Activated CD4-positive, alpha-beta T cell treated with anti-CD3 and anti-CD28 coated beads, Interleukin-2, amount 50 U/mL, for 1 hour (primary cell): ENCODE measurements at places on chromosomes 2 and 18.

DNA sequence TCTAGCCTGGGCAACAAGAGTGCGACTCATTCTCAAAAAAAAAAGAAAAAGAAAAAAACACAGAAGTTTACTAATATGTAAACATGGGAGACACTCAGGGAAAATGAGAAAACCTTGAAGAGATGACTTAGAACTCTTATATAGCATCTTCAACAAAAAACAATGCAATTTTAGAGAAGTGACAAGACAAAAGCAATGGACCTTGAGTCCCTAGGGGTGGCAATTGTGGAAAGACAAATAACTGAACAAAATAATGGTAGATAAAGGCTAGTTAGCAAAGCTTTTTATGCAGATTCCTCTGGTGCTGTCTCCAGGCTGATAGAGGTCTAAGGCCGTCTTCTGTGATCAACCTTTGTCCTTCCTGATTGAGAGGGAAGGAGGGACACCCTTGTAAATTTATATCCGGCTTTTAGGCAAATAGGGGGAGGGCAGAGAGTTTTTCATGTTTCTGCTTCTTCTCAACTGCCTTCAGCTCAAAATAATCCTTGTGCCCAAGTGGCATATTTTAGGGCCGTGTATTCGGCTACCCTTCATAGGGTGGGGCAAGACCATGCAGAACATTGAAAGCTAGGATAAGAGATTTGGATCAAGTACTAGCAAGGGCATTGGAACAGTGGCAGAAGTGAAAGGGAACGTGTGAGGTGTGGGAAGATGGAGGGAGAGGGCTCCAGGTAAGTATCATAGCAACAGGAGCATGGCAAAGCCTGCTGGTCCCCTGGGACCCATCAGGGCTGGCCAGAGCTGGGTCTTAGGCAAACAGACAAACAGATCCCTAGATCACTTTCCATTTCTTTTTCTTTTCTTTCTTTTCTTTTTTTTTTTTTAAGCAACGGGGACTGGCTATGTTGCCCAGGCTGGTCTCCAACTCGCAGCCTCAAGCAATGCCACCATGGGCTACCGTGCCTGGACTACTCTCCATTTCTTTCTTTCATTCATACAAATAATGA, 116.2 kb upstream of the STPG4 start:
- DNase-seq: no peak

GRCh38 chr2:5076599-5076998, 615.6 kb upstream of the SOX11 start:
- no peak for DNase-seq

DNA sequence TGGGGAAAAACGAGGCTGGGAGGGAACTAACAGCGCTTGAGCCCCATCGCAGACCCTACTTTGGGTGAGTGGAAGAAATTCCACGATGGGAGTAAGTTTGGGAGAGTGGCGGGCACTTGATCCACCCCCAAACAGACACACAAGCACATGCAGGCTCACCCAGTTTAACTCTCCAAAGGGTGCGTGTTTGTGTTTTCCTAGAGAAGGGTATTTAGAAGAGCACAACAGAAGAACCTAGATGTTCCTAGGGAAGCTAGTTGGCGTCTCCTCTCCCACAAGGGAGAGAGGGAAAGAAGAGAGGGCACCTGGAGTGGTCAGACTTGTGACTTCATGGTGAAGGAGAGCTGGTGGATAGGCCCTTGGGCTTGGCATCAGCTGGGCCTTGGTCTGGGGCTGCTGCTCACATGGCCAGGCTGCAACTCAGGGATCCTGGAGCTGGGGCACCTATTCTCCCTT, 3.2 kb downstream of the GATA6 start:
- no peak for DNase-seq

GRCh38 chr18:73660931-73661856, 486.4 kb downstream of the FBXO15 start:
- DNase-seq: no peak

- no peak for DNase-seq
Measured at GRCh38 chr2:85900366-85900765, 11.6 kb upstream of the ST3GAL5 start.

- DNase-seq: no peak
Measured at GRCh38 chr2:43458014-43458628, 137.7 kb downstream of the THADA start.

DNA sequence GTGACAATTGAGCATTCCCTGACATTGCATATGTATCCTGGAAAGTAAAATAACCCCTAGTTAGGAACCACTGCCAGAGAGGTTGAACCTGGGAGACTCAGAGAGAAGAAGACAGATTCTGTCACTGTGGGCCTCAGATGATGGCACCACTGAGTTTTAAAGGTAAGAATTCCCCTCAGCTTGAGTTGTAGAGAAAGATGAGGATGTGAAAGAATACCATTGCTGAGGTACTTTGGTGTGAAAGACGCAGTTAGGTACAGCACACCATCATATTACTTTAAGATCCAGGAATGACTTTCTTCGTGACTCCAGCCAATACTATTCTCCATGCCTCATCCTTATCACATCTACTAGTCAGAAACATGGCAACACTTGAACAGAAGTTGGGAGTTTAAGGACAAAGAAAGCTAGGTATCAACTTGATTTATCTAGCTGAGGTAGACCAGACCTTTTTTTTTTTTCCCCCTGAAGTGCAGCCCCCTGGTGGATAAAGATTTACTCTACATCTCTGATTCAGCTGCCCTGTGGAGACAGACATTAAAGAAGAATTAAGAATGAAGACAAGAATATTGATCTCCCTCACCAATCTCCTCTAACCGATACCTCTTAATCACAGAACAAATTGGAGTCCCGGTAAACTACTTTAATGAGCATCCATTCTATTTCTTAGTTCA, 630.5 kb upstream of the FANCL start:
- DNase-seq: no peak

DNA sequence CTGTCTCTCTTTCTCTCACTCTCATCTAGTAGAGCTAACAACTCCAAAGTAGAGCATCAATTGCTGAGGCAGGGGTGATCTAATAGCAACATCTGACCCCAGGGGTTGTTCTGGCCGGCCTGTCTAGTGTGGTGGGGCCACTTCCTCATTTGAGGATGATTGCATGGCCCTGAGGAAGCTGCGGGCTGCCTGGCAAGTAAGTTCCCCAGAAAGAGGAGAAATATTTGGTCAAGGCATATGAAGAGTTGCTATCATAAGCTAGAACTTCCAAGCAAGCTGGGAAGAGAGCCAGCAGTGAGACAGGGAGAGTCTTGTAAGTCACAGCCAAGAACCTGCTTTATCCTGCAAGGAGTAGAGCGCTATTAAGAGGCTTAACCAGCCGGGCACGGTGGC, 50.8 kb upstream of the TMEM87B start:
- no peak for DNase-seq

- no peak for DNase-seq
Measured at GRCh38 chr2:128732976-128733431, 414.3 kb upstream of the HS6ST1 start.

- DNase-seq: no peak
Measured at GRCh38 chr2:231111987-231112386, 12.9 kb downstream of the HTR2B start.

- DNase-seq: no peak
Measured at GRCh38 chr18:36330435-36331052, 33.0 kb downstream of the FHOD3 start.

DNA sequence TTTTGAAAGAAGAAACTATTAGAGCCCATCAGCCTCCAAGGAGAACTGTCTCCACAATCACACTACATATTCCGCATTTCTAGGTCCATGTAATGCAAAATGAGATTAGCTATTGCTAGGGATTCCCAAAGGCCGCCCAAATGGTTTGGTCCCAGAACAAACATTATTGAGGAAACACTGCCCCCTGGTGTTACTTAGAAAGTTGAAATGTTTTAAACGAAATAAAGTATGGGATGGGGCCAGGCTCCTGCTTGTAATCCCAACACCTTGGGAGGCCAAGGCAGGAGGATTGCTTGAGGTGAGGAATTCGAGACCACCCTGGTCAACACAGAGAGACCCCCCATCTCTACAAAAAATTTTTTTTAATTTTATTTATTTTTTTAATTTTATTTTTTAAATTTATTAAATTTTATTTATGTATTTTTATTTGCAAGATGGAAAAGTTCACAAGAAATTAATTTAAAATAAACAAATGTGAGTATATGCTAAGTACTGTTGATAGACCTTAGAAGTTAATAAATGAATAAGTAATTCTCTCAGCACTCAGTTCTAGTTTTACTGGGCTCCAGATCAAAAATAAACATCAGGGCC, 5.5 kb downstream of the NHEJ1 start:
- DNase-seq: peak; percentile 13

- no peak for DNase-seq
Measured at GRCh38 chr2:76128622-76129021, 417.9 kb upstream of the GCFC2 start.

DNA sequence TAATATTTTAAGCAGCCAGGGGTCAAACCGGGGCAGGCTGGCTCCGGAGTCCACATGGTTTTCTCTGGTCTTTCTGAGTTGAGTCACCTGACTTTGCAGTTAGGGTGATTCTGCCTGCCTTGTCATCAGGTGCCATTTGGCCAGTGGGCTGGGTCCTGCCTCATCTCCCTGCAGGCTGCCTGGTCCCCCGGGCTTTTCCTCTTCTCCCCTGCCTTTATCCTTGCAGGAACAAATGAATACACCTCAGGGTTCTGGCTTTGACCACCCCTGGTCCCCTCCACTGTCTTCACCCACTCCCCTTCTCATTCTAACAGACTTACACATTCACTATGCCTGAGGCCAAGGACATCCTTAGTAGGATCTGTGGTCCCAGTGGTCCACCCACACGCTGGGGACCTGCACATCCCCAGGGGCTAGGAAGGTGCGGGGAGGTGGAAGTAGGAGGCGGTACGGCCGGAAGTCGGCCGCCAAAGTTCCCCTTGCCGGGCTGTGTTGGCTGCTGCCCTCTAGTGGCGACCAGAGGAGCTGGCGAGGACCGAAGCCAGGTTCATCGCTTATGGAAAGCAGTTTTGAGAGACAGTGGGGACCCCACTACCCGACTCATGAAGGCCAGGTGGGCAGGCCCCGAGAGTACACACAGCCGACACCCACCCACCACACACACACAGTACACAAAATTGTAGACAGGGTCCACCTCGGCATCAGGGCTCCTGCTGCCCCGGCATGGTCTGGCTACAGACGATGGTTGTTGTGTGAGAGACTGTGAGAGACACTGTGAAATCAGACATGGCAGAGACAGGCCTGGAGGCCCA, 6.3 kb upstream of the TEX261 start:
- DNase-seq: peak; percentile 78

- DNase-seq: no peak
Measured at GRCh38 chr2:156522864-156523440, 86.8 kb downstream of the GPD2 start.

DNA sequence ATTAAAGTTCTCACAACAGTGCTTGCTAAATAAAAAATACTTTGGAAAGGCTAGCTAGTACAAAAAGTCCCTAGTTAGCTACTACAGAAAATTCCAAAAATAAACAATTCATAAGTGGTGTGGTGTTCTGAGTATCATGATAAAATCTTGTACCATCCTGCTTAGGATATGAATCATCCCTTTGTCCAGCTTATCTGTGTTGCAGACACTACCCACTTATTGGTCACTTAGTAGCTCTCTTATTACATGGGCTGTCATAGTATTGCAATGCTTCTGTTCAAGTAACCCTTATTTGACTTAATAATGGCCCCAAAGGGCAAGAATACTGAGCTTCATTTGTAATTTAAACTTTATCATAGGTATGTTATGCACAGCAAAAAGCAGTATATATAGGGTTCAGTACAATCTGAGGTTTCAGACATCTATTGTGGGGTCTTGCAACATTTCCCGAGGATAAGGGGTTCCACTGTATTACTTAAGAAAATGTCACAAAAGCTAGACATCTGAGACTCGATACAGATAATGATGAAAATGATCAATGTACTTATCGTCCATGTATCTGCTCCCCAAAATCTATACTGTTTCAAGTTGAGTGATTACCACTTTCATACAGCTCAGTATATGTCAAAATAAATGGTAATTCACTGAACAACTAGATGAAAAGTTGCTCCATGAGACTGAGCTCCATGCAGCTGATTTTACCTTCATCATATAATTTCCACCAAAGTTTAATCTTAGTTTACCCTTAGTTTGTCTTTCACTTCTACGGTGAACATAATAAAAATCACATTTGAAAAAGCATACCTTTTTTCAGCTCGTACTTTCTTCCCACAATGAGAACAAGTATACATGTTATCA, 93.8 kb downstream of the C2orf74 start:
- DNase-seq: no peak

GRCh38 chr18:10062302-10063300, 148.8 kb downstream of the VAPA start:
- DNase-seq: no peak

DNA sequence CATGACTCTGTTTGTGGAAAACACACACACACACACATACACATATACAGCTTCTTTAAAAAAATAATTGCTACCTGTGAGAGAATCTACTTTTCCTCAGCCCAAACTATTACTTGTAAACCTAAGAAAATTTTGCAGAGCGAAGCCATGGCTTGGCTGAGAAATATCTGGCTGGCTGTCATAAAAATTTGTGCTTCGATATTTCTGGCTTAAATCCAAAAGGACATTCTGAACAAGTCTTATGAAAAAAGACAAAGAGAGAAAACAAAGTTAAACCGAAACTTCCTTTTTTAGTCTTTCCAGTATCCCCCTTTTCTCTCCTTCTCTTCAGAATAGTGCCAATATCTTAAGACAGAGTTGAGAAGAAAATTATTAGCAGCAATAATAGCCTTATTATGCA, 2048.0 kb downstream of the SUCLG1 start:
- DNase-seq: no peak

- no peak for DNase-seq
Measured at GRCh38 chr2:208146006-208146405, at the start of gene CRYGB. TSS of gene CRYGB (minus strand) at chr2:208146158. CDS start at chr2:208146120, 38 bp downstream.

DNA sequence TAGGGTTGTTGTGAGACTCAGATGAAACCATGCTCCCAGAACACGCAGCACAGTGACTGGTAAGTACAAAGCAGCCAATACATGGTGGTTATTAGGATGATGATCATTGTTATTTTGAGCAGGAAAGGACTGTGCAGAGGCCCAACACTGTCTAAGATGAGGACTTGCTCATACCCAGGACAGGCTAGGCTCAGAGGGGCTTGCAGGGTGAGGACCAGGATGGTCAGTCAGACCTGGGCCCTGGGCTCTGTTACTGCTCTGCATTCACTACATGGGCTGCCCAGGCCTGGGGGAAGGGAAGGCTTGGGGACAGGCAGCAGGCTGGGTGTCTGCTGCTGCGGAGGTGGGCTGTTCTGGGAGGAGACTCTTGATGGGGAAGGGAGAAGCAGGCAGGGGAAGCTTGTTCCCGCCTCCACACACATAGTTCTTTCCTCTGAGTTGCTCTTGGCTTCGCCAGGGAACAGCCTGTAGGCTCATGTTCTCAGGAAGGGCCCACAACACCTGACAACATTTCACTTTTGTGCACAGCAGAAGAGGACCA, 17.5 kb downstream of the CAPN13 start:
- no peak for DNase-seq

GRCh38 chr2:139613264-139613663, 833.1 kb upstream of the NXPH2 start:
- no peak for DNase-seq

- DNase-seq: no peak
Measured at GRCh38 chr2:122927197-122927596, 1097.9 kb upstream of the CNTNAP5 start.

- no peak for DNase-seq
Measured at GRCh38 chr2:162480067-162480466, 136.1 kb downstream of the GCA start.

- no peak for DNase-seq
Measured at GRCh38 chr18:76252880-76253279, 242.2 kb downstream of the ZNF516 start.

GRCh38 chr2:171404261-171404660, 29.5 kb downstream of the METTL8 start:
- DNase-seq: no peak

GRCh38 chr2:195009202-195009601, 647.8 kb upstream of the SLC39A10 start:
- DNase-seq: no peak

GRCh38 chr2:122333932-122334331, 578.5 kb downstream of the TSN start:
- DNase-seq: no peak
